ENCODE measurements at places on chromosomes 3 and 15.

GRCh38 chr3:177111541-177111949 lies 85.7 kb downstream of the TBL1XR1 start:
- no peak for DNase-seq

- no peak for DNase-seq
These were observed 26.9 kb downstream of the PHC3 start for GRCh38 chr3:170154569-170155143.

GRCh38 chr3:101252945-101253344 lies 67.4 kb downstream of the IMPG2 start:
- no peak for DNase-seq

GRCh38 chr3:130379274-130379673 lies 33.8 kb downstream of the COL6A5 start:
- no peak for DNase-seq

GRCh38 chr3:113571360-113571759 lies 39.0 kb downstream of the SIDT1 start:
- no peak for DNase-seq

DNA sequence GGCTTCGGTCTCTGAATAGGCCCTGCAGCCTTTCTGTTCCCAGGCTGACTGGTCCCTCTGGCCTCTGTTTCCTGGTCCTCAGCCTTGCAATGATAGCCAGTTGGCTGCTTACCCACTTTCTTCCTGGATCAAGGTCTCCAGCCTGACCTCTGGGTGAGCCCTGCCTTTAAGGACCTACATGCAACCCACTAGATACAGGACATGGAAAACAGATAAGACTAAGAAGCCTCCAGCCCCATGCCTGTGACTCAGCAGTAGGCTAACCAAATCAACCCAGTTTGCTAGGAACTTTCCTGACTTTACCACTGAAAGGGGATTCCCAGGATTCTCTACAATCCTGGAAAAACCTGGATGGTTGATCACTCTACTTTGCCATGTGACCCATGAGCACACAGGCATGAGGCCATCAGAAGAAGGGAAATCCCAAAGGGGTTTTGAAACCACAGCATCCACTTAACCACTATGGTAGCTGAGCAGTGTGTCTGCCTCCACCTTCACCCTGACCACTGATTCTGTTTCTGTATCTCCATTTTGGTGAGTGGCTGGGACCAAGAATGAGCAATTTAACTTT lies 188.1 kb downstream of the CHST2 start:
- DNase-seq = no peak

DNA sequence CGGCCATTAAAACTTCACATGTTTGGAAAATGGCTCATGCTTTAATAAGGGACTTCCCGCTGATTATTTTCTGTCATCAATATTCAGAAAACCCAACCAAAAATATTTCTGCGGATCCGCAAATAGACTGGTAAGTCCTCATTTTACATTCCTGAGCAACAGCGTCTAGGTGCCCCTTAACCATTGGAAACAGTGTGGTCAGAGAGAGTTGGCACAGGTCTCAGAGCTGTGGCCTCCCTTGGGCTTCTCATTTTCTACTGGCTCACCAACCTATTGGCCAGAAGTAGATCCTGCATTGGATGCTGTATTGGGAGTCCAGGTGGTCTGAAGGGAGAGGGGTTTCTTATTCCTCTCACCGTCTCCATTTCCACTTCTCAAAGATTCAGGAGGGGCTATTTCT lies 348.1 kb upstream of the DCBLD2 start:
- no peak for DNase-seq

GRCh38 chr3:177419904-177420601 lies 222.8 kb upstream of the TBL1XR1 start:
- no peak for DNase-seq

DNA sequence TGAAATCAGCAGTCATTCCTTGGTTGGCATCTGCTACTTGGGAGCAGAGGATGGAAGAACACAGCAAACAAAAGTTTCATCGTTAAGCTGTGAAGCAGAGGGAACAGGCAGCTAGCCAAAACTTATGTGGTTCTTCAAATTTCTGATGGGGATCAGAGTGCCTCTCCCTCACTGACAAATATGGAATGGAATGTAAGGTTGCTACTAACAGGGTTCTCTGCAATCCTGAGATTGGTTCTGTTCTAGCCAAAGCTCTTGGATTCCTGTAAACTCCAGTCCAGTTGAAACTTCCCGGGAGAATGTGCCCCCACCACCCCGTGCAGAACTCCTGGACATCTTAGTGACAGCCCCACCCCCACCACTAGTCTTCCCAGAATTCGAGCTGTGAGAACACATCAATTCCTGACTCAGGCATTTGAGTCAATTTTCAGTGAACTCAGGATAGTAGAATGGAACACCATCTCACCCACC lies 55.9 kb upstream of the PHLDB2 start:
- DNase-seq = peak; percentile 61

Measured in GOT3 (cell line).